Stimulated activated CD8-positive, alpha-beta memory T cell treated with anti-CD3 and anti-CD28 coated beads, Interleukin-15, amount 100 ng/mL, for 4 hours (primary cell): ENCODE measurements at places on chromosomes 12 and 14.

DNA sequence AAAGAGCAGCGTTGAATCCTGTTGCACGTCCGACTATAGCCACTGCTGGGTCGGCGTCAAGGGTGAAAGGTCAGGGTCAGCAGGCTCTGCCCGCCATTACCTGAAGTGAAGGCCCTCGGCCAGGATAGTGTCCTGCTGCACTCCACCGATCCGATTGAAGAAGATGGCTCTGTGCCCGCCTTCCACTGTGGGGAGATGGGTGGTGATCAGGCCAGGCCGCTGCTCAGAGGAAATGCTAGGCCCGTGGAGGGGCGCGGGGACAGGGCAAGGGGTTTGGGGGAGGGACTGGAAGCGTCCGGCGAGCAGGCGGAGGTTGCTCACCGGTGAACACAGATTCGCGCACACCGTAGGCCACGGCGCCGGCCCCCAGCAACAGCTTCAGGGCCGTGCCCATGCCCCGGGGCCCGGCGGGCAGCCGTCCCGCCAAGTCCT is 352 bp downstream of the PHB2 start:
- DNase-seq, result no peak

- no peak for DNase-seq
These were observed 487.5 kb downstream of the TMEM121 start for GRCh38 chr14:106013879-106014376.

- DNase-seq, result no peak
These were observed 51.7 kb downstream of the PPFIBP1 start for GRCh38 chr12:27575762-27576118.

- DNase-seq, result no peak
These were observed 766 bp downstream of the RERG start for GRCh38 chr12:15220451-15220850.

DNA sequence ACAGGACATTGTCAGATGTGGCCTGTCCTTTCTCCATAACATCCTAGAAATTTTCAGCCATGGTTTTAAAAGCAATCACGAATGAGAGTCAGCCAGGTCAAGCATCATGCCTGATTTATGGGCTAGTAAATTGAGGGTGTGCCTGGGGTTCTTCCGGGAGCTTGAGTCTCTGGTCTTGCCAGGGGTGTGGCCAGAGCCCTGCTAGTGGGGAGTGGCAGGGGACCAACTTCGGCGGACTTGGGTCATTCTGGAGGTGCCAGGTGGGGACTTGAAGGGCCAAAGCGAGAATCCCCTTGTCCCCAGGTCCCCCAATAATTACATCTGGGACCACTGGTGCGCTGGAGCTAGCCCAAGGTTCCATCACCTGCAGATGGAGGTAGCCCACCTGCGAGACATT is 5.7 kb downstream of the OTUB2 start:
- DNase-seq, result no peak

DNA sequence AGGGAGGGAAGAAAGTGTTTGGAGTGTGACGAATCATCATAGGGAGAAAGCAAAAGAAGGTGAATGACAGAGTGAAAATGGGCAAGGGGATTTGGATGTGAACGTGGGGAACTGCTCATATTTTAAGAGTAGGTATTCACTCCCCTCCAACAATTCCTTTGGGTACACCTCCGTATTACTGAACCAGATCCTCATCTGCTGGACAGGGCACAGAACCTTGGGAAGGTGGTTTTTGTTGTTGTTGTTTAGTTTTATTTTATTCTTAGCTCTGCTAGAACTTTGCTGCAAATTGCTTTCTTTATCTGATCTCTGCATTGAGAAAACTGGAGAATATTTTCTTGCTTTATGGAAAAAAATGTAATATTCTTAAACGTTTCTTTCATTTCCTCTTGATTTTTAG is 7.1 kb downstream of the SCN8A start:
- DNase-seq, result no peak

DNA sequence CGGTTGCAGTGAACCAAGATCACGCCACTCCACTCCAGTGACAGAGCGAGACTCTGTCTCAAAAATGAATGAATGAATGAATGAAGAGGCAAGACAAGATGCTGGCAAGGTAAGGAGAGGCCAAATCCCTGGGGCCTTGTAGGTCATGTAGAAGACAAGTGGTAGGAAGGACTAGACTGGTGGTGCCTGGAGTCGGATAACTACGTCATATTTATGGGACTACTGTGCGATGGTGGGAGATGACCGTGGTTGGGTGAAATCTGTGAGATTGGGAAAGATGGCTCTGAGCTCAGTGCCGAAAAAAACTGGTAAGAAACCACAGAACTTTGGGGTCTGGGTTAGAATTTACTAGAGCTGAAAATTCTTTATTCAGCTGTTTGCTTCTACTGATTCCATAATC is 50.6 kb downstream of the HELB start:
- DNase-seq, result no peak

DNA sequence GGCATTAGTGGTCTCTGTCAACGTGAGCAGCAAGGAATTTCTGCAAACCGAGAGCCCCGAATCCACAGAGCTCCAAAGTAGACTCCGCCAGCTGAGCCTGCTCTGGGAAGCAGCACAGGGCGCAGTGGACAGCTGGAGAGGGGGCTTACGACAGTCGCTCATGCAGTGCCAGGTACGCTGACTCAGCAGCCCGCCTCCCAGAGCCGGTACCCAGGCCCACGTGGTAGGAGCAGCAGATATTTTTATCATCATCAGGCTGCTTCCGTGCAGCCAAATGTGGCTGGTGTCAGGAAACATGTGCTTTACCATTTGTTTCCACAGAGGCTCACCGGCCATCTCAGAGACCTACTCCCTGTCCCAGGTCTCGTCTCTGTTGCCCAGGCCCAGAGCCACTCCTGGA is 73.7 kb downstream of the ESR2 start:
- DNase-seq, result no peak

- no peak for DNase-seq
These were observed 174.4 kb downstream of the FOXA1 start for GRCh38 chr14:37420622-37421021.

DNA sequence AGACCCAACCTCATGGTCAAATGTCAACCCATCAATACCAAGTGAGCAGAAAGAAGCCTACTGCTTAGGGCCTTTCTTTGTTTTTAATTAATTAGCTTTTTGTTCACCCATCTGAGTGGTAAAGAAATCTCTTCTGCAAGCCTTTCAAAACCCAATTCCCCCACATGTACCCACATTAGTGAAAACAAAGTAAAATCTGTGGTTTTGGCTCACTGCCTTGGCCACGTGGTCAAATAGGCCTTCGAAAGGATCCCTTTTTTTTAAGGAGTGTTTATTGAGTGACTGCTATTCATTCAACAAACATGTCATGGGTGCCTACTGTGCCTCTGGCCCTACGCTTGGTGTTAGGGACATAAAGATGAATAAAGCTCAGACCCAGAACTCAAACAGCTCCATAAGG is 160.1 kb downstream of the NUAK1 start:
- DNase-seq, result no peak

DNA sequence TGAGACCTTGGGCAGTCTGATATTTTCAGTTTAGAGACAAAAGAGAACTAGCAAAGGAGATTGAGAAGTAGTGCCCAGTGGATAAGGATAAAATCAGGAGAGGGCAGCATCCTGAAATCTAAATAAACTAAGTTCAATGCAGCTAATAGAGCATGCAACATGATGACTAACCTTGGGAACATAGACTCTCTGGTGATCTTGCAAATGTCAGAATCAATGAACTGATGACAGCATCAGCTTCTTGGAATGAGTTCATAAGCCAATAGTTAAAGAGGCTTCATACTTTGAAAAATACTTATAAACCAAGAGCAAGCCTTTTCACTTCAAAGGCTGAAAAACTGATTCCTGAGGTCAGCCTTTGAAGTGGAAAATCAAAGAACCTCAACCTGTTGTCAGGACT is 8.2 kb downstream of the TAS2R19 start:
- no peak for DNase-seq

DNA sequence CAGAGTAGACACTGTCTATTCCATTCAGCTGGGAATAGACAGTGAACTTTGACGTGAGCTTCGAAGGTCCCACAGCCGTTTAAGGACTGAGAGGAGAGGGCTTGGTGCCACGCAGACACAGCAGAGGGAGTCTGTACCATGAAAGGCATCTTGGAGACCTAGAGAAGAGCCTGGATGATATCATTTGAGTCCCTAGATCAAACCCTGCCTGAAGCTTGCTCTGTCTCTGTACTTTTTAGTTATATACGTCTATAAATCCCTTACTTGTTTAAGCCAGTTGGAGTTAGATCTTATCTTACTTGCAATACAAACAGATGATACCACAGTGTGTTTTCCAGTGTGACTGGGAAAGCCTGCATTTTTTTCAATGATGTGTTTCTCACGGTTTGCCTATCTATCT is 128.9 kb upstream of the RTL1 start:
- DNase-seq, result no peak

- no peak for DNase-seq
These were observed 105.7 kb downstream of the GRIN2B start for GRCh38 chr12:13875744-13876143.

GRCh38 chr12:5945071-5946008 is at the start of gene ANO2:
Gene ANO2 (minus strand): TSS chr12:5945259. CDS start chr12:5945217, 42 bp downstream.
- DNase-seq, result no peak

- no peak for DNase-seq
These were observed 85.9 kb downstream of the SSPN start for GRCh38 chr12:26281320-26281719.

DNA sequence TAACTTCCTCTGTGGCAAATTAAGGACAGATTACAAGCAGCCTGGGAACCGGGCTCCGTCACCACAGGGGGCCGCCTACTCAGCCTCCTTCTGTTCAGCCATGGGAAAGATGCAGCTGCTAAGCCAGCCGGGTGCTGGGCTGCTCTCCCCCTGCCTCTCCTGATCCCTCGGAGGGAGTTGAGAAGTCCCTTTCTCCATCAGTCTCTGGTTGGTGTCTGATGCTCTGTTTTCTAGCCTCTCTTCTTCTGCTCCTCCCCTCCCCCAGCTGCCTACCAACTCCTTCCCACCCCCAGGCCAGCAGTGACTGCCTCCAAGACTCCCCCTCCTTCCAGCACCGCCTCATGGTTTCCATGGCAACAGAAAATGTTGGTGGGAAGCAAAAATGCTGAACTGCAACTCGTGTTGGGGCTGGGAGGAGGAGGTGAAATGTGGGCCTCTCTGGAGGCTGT is 486.7 kb downstream of the APAF1 start:
- no peak for DNase-seq

- no peak for DNase-seq
These were observed 95.1 kb downstream of the EP400 start for GRCh38 chr12:132044661-132045412.
